ENCODE measurements at places on chromosomes 11 and 22.

DNA sequence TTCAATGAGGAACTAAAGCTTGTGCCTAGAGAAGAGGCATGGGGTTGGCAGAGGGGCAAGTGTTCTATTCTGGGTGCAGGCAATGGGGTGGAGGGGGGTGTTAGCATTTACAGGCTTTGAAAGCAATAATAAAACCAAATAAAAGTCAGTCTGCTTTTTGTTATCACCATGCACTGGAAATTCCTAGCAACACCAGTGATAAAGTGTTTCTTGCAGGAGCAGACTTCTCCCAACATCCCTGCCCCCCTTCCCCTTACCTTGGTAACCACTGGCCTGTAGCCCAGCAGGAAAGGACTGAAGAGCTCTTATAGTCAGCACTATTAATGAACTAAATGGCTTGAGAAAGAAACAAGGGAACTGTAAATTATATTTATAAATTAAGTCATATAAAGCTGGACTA lies 65.2 kb upstream of the SESN3 start:
- no peak for DNase-seq

GRCh38 chr11:17736579-17736893 lies 2.0 kb downstream of the KCNC1 start:
- DNase-seq = no peak

DNA sequence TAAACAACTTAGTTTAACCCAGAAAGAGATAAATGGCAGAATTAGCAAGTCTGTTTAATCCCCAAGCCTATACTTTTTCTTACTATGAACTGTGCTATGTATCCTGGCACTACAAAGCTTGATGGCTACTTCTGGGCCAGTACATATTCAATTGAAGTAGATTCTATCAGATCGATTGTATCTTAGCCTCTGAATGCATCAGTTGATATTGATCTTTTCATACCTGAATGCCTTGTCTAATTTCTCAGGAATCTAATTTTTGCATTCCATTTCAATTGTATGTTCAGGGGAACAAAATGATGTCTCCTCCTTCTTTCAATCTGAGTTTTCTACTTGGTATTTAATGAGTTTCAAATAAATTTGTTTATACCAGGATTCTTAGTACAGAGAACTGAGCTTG lies 1137.9 kb downstream of the LRRC4C start:
- no peak for DNase-seq

DNA sequence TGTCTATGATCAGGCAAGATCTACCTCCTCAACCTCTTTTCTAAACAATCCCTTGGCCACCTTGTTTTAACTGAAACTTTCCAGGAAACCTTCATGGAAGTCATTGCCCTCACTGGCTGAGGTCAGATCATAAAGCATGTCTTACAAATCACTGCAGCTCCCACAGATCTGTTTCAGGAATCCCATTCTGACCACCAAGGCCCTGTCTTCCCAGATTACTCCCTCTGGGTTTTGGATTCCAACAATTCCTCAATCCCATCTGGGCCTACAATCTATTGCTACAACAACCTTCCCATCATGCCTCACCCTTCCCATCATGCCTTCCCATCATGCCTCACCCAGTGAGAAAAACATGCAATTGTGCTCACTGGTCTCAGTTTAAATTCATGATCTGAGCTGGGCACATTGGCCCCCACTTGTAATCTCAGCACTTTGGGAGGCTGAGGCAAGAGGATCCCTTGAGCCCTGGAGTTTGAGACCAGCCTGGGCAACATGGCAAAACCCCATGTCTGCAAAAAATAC lies 15.9 kb downstream of the ADAMTS15 start:
- DNase-seq = no peak

- no peak for DNase-seq
Observed at GRCh38 chr11:71265559-71266092, 13.2 kb upstream of the SHANK2 start.

DNA sequence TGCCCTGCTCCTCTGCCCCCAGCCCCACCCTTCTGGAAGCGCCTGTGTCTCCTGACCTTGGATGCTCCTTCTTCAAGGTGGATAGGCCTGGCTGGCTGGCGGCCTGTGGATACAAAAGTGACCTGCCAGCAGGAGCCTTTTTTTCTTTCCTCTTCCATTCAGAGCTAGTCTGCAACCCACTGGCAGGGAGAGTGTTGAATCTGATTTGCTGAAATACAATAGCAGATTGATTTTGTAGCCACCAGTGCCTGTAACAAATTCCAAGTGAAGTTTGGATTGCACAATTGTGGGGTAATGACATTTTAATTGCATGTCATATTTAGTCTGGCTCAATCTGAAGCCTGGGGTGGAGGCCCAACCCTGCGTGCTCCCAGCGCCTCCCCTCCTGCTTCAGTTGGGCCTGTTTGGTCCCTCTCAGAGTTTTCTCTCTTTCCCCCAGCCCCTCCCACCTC lies 97.2 kb downstream of the GRIK4 start:
- no peak for DNase-seq

GRCh38 chr11:124872741-124873140 lies 7.5 kb downstream of the ROBO3 start:
- no peak for DNase-seq

- no peak for DNase-seq
Observed at GRCh38 chr11:61145228-61146005, 15.8 kb downstream of the VPS37C start.

All from stimulated activated CD4-positive, alpha-beta T cell treated with anti-CD3 and anti-CD28 coated beads, Interleukin-4, amount 100 ng/mL, for 4 hours (primary cell).